ENCODE measurements at places on chromosomes 12 and 14.
A peak's percentile ranks its signal among the peaks of the same experiment; 100 is the strongest.

DNA sequence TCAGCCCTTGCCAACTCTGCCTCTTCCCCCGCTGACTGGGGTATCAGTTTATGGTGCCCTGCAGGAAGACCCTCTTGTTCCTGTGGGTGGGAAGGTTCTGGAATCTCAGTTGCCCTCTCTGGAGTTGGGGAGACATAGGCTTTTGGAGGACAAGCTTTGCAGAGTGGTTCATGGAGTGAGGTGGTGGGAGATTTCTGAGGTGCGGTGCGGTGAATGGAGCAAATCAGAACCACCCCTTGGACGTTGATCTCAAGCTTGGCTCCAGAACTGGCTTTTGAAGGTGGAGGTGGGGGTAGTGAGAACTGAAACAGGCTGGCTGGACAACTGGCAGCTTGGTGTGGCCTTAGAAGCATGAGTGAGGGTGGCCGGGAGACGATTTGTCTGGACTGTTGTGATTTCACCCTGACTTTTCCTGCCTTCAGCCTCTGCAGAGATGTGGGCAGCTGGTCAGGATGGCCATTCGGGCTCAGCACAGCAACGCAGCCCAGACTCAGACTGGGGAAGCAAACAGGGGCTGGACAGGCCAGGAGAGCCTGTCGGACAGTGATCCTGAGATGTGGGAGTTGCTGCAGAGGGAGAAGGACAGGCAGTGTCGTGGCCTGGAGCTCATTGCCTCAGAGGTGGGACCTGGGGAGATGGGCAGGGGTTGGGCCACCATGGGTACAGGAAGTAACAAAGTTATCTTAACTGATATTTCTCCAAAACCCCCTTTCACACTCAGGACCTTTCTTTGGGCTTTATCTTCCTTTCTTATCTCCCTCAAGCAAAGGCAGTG is 1.1 kb downstream of the SHMT2 start:
- no peak for DNase-seq

DNA sequence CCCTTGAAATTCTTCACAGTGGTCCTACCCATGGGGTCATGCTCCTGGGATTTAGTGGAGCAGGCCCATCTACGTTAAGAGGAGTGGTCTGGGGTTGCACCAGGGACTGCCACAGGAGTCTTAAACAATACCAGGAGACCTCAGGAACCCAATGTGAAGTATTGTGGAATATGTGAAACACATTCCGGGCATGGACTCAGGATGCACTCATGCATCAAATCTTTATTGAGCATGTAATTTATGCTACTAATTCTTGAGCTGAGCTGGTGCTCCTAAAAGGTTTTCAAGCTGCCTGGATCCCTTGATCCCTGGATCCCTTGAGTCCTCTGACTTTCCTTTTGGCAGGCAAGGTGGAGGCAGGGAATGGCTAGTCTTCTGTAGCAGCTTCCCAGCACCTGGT is 8.8 kb downstream of the SERPINA10 start:
- no peak for DNase-seq

- DNase-seq: no peak
These were observed 127.3 kb upstream of the FLRT2 start for GRCh38 chr14:85402569-85403162.

- no peak for DNase-seq
These were observed 19.9 kb downstream of the CLEC6A start for GRCh38 chr12:8475508-8476203.

DNA sequence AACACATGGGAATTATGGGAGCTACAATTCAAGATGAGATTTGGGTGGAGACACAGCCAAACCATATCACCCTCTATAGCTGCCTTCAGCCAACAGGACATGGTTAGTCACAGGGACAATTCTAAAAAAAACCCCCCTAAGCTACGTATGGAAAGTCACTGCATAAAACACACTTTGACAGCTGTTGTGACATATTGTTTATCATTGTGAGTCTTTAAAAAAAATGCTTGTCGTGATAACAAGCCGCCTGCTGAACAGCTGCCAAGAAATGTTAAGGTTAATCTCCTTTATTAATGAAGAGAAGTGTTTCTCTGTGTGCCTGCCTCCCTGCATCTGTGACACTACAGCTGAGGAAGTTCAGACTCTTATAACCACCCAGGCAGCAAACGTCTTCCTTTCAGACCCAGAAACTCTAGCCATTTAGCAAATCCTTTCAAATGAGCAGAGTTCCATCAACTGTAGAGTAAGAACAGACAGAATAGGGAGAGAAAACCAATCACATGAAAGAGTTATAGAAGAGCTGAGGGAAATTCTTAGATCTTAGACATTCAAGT is 1459.6 kb upstream of the TMEM132C start:
- no peak for DNase-seq

DNA sequence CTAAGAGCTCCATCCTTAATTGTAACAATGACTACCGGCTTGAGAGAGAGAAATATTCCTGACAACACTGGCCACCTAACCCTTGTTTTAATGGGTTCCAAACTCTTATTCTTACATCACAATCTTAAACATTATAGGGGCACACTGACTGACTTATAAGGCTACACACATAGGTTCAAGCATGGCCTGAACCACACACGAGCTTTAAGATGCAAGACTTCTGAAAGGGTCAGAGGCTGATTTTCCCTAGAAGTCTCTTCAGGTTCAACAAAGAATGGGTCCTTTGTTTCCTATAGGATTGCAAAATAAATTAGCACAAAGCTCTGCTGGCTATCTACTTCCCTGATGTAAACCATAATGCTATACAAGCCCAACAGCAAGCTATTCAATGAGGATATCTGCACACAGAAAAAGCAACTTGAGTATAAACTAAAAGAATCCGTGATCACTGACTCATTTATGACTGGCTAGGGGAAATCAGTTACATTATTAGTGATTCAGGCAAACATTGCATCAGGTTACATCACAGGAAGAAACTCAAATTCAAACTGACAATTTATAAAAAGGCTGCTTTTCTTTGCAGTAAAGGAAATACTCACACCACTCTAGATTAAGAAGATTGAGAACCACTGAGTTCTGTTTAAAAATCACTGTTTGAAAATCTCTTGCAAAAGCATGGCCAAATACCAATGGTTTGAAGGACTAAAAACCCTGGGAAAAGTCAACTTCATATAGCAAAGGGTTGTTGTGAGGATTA is 8.5 kb downstream of the BTG1 start:
- peak; percentile 85 for DNase-seq

- peak; percentile 90 for DNase-seq
These were observed 105.2 kb downstream of the MED13L start for GRCh38 chr12:116172224-116172849.

- DNase-seq: no peak
These were observed 5.6 kb downstream of the SLC11A2 start for GRCh38 chr12:51020448-51021182.

DNA sequence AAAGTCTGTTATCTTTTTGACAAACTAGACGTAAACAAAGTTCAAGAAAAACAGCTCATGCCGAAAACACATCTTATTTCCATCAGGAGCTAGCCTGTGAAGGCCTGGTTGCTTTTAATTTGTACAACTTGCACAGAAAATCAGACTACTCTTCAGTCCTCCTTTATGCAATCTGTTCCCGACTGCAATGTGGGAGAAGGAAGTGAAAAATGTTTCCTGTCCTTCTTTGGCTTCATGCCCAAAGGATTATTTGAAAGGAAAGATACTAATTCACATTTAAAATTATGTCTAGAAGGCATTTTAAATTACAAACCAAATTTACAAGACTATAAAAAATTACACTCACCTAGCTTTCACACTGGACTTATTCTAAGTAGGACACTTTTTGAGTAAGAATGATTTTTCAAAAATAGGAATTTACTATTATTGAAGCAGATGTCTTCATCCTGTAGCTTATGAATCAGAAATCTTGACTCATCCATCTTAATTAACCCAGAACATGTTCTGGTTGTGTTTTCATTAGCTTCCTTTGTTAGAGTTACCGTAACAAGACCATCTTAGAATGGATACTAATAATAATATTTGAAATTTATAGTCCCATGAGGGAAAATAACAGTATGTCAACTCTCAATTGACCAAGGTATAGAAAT is 272.6 kb downstream of the PRKD1 start:
- DNase-seq: no peak

- no peak for DNase-seq
These were observed 199.9 kb downstream of the CALM1 start for GRCh38 chr14:90596733-90597132.

DNA sequence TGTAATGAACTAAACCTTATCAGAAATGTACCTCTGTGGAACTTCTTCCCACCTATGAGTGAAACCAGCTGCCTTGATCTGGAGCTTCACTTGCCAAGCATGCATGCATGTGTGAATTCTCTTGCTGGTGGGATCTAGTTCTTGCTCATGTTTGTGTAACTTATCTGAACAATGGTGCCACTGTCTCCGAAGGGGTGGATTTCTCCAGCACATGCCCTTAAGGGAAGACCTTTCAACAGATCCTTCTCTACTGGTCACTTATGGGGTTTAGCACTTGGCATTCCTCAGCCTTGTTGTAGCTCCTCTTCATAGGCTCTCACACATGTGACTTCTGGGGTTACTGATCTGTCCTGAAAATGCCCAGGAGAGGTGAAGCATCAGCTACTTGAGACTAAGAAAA is 25.0 kb downstream of the SMOC1 start:
- no peak for DNase-seq

DNA sequence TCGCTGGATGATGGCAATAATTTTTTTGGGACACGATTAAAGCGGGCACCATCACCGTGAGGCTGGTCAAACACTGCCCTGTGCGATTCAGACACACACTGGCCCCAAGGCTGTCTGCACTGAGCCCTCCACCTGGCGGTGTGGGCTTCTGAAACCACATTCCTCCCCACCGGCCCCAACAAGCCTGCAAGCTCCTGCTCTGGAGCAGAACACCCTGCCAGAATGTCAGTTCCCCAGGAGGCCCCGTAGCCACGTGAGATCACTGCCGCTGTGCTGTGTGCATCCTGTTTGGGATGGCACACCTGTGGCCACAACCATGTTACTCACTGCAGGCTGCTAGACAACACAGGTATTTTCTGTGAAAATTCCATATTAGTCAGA is 7.9 kb downstream of the GSC start:
- DNase-seq: no peak

GRCh38 chr12:46292754-46293402 is 24.0 kb upstream of the SLC38A1 start:
- no peak for DNase-seq

DNA sequence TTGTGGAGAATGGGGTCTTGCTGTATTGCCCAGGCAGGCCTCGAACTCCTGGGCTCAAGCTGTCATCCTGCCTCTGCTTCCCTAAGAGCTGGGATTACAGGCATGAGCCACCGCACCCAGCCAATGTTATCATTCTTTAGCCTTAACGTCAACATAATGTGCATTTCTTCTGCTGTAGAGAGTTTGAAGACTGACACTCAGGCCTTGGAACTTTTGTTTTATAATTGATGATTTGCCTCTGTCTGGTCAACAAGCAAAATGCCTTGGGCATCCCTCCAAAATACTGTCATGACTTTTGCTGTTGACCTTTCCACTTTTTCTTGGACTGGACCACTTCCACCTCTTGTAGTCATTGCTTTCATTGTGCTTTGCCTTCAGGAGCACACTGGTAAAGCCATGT is 29.0 kb downstream of the FAM234B start:
- DNase-seq: no peak

GRCh38 chr14:23930742-23931141 is 22.8 kb upstream of the DHRS4 start:
- no peak for DNase-seq

DNA sequence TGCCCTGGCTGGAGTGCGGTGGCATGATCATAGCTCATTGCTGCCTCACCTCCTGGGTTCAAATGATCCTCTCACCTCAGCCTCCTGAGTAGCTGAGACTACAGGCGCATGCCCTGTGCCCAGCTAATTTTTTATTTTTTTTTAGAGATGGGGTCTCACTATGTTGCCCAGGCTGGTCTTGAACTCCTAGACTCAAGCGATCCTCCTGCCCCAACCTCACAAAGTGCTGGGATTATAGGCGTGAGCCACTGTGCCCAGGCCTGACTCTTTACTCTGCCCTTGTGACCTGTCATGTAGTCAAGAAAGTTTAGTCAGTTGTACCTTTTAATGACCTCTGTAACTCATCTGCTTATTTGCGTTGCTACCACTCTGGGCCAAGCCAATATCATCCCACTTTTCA is 55.7 kb downstream of the PROX2 start:
- no peak for DNase-seq

GRCh38 chr14:75340921-75341320 is 62.3 kb downstream of the FOS start:
- DNase-seq: no peak

GRCh38 chr12:84825149-84825548 is 87.5 kb downstream of the SLC6A15 start:
- no peak for DNase-seq

DNA sequence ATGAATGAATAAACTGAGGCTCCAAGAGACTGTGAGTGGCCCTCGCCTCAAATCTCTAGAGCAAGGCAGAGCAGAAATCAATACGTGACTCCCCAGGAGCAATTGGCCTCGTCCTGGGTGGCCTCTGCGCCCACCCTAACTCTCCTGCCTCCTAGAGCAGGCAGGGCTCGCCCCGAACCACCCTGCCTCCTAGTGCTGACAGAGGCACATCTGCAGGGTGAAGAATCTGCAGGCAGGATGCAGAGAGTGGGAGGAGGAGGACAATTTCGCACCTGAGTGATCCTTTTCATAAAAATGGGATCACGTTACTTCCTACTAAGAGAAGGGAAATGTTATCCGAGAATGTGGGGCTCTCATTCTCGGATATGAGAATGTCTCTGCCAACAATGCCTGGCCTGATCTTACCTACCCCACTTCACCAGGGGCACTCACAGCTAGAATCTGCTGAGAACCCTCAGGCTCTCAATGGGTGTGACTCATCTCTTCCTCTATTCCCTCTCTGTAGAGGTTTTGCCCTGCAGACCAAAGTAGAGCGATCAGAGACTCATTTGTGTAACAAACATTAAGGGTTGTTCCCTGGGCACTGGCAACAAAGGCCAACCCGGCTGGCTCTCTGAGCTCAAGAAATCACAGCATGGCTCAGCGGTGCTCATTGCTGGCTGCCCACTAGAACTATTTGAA is 61.7 kb upstream of the BCL2L14 start:
- peak; percentile 94 for DNase-seq

GRCh38 chr14:35332517-35333263 is 40.5 kb downstream of the PSMA6 start:
- peak; percentile 74 for DNase-seq

DNA sequence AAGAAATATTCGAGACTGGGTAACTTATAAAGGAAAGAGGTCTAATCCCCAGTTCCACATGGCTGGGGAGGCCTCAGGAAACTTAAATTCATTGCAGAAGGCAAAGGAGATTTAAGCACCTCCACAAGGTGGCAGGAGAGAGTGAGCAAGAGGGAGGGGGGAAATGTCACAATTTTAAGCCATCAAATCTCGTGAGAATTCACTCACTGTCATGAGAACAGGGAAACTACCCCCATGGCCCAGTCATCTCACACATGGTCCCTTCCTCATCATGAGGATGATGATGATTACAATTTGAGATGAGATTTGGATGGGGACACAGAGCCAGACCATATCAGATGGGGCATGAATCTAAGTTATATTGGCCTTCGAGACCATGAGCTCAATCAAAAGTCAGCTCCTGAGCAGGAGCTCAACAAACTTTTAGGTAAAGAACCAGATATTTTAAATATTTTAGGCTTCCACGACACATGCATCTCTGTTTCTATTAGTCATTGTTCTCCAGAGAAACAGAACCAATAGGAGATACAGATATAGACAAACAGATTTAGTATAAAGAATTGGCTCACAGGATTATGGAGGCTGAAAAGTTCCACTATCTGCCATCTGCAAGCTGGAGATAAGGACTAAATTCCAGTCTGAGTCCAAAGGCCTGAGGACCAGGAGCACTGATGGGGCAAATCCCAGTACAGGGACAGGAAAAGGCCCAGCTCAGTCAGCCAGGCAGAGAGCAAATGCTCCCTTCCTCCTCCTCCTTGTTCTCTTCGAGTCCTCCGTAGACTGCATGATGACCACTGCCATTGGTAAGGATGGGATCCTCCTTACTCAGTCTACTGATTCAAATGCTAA is 24.9 kb downstream of the DGLUCY start:
- DNase-seq: peak; percentile 72

All from activated CD4-positive, alpha-beta T cell treated with anti-CD3 and anti-CD28 coated beads, Interleukin-2, amount 50 U/mL, for 16 hours (primary cell).